ENCODE measurements at places on chromosomes 12 and 14.
A peak's percentile ranks its signal among the peaks of the same experiment; 100 is the strongest.

DNA sequence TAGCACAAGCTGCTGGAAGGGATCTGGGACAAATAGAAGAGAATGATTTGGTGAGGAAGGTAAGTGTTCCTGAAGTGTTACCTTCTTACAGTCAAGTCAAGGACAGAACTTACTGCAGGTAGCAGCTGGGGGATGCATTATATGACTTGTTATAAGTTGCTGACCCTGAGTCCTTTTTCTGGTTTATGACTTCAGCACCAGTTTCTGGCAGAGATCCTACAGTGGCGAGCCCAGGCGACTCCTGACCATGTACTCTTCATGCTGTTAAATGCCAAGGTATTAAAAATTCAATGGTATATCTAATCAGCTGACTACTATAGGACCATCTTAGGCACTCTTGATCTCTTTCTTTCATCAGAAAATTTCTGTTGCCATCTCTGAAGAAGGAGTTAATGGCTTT lies 45.1 kb upstream of the ATF1 start:
- no peak for DNase-seq

DNA sequence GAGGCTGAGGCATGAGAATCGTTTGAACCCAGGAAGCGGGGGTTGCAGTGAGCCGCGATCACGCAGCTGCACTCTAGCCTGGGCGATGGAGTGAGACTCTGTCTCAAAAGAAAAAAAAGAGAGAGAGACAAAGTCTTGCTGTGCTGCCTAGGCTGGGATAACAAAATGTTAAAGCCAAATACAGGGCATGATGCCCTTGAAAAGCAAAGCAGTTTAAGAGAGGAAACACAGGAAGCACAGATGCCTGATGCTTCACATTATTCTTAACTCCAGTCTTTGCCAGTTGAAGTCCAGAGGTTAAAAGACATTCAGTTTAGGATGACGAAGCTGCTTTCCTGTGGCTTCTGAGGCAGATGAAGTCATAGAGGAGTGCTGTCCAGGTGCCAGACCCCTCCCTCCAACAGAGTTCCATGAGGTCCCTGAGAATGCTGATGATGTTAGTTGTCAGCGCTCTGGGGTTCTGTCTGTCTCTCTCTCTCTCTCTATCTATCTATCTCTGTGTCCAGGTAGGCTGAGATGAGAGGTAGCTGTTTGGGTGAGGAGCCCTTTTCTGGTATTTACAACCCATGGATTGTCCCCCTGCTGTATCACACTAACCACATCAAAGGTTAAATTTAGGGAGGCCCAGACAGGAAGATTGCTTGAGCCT lies 4.9 kb upstream of the MRPL52 start:
- DNase-seq = no peak

GRCh38 chr12:100668945-100669536 lies 95.6 kb downstream of the GAS2L3 start:
- peak; percentile 81 for DNase-seq

DNA sequence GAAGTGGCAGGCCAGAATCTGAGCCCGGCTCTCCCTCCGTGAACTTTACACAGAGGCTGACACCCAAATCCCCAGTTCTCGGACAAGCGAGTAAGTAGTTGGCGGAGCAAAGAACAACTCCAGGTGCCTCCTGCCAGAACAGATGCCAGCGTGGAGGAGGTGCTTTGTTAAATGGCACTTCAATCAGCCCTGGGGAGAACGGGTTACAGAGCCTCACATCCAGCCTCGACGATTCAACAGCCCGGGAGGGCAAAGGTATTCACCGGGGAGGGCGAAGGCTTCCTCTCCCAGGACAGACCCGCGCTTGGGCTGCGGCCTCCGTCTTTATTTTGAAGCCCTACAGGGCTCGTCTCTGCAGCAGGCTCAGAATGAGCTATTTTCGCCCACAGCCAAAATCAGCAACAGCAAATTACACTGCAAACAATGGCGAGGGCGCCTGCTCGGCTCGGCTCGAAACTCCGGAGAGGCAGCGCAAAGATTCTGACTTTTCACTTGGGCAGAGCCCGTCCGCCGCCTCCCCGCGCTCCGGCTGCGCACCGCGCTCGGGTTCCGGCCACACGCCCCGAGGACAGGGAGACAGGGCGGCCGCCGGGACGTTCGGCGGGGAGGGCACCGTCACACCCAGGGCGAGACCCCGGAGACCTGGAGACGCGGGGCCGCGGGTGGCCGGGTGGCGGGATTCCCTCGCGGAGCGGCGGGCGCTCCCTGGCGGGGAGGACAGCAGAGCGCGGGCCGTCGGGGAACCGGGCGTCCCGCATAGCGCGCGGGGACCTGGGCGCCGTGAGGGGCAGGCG lies 811 bp downstream of the TMCC3 start:
- peak; percentile 82 for DNase-seq

Data from right cardiac atrium (tissue), 5 donors.